ENCODE measurements at places on chromosomes 2 and 18. TPM values are rescaled to one million over a fixed set of nuclear protein-coding genes. Genes with fewer than 3 reads are reported as not detected.

The ALPP gene
- total RNA-seq: not detected

DNA sequence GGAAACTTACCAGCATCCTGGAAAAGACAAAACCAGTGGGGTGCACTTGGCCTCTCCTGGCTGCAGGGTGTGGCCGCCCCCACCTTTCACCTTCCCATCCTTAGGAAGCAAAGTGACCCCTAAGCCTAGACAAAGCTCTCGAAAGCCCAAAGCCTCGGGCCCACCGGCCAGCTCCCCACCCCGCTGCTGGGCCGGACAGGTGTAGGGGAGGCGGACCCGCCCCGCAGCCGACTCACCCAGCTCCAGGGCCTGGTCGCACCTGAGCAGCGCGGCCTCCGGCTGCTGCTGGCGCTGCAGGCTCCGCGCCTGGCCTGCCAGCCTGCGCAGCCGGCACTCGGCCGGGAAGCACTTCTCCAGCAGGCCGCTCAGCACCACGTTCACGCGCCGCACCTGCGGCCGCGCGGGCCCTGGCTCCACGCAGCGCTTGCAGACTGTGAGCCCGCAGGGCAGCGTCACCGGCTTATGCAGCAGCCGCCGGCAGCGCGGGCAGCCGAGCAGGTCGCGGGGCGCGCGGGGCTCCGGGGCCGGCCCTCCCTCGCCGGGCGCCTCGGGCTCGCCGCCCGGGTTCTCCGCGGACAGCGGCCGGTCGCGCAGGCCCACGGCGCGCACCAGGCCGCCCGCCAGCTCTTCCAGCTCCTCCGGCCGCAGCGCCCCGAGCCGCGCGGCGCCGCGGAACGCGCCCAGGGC is 979 bp downstream of the LONRF2 start:
- DNase-seq: peak; percentile 80

GRCh38 chr2:20453087-20453486 is 6.2 kb downstream of the RHOB start:
- DNase-seq: no peak

GRCh38 chr2:235763816-235764215 is 270.0 kb downstream of the AGAP1 start:
- DNase-seq: no peak

The STPG4 gene
- 0.72 TPM for total RNA-seq
